ENCODE measurements at places on chromosomes 11 and 22.

DNA sequence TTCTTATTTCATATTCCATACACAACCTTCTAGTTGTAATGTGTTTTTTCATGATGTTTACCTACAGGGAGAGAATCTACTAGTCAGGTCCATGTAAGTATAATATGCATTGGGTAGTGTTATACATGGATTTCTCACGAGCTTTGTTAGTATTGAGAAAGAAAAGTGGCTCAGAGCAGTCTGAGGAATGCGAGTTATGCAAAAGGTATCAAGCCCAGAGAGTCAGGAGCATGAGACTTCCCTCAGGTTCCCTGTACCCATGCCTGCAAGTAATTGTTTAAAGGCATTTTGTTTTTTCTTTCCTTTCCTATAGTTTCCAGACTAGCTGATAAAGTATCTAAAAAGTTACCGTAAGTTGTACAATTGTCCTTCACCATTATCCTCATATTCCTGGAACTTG, 66.1 kb downstream of the STK33 start:
- no peak for DNase-seq

GRCh38 chr11:12117611-12118010, 7.2 kb downstream of the MICAL2 start:
- DNase-seq, result no peak

DNA sequence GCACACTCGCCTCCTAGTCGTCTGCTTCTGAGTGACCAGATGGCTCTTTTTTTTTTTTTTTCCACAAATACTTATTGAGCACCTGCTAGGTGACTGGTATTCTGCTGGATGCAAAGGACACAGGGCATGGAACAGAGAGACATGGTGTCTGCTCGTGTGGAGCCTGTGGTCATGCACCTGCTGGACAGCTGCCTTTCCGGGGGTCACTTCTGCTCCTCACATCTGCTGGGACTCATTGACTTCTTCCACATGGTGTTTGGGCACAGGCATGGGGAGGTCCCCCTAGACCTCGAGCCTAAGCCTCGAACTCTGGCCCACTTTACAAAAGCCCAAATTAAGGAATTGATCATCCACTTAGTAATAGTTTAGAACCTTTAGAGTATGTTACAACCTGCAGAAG, 39.5 kb upstream of the EMID1 start:
- DNase-seq, result no peak

- DNase-seq, result no peak
Measured at GRCh38 chr11:122304306-122304705, 188.3 kb upstream of the BLID start.

DNA sequence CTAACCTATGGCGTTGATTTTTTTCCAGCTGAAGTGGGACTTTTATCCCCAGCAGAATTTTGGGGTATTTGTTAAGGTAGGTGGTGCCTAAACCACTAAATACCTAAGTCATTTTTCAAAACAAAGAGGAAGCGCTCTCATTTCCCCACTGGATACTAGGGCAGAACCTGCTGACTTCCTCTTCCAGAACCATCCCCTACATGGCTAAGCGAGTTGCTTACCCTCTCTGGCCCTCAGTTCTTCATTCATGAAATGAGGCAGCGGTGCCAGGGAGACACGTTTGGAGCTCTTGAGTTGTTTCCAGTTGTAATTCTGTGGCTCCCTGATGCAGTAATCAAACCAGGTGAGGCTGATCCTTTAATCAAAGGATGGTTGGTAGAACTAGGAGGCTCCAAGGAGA, 10.0 kb upstream of the MTMR3 start:
- no peak for DNase-seq

DNA sequence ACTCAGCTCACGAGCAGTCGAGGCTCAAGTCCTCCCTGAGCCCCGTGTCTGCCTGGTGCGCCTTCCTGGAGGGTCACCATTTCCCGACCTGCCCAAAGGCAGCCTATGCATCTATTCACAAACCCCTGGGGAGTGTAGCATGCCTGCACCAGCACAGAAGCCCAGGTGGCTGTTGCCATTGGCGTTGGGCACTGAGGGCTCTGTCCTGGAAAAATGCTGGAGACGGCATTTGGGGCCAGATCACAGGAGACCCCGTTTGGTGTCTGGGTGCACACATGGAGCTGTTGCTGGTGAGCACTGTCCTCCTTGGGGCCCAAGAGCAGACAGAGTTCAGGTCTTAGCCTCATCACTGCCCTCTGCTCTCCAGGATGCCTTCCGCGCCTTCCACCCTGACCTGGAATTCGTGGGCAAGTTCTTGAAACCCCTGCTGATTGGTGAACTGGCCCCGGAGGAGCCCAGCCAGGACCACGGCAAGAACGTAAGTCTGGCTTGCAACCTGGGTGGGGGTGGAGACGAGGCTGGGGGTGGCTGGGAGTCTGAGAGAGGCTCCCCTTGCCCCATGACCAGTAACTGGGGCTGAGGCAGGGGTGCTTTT, 9.4 kb downstream of the FADS2 start:
- no peak for DNase-seq

- no peak for DNase-seq
Measured at GRCh38 chr11:104594228-104594958, 303.9 kb downstream of the CASP12 start.

- no peak for DNase-seq
Measured at GRCh38 chr11:464316-464715, 14.2 kb downstream of the PTDSS2 start.

- no peak for DNase-seq
Measured at GRCh38 chr22:47309946-47310345, 547.5 kb downstream of the TBC1D22A start.
